ENCODE measurements at places on chromosomes 16 and 17.

DNA sequence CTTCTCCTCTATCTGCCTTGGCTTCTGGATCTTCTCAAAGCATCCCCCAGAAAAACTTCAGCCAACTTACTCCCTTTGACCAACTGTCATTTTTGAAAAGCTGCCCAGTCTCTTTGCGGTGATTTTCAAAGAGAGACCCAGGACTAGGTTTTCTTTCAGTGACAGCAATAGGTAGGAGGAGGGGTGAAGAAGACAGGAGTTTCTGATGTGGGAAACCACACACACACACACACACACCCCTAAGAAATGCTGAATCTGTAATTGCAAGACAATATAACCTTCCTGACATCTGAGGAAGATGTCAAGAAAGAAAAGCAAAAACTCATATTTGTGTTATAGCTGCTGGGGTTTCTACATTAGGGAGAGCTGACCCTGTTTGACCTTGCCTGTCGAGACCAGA is 5.2 kb downstream of the FAM20A start:
- DNase-seq: no peak

DNA sequence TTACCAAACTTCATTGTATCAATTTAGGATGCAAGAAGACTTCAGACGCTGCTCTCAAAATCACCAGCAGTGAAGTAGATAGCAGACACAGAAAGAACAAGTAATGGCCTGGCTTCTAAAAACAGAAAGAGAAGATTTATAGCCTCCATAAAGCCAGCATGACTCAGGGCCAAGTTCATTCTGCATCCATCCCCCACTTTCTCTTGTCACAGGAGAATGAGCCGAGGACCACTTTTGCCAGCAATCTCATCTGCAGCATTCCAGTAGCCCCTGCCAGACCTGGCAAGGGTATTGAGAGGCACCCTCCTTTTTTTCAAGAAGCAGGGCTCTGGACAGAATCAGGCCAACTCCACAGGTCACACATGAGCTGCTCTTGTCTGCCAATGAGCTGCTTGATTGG is 355.4 kb upstream of the SOX9 start:
- no peak for DNase-seq

DNA sequence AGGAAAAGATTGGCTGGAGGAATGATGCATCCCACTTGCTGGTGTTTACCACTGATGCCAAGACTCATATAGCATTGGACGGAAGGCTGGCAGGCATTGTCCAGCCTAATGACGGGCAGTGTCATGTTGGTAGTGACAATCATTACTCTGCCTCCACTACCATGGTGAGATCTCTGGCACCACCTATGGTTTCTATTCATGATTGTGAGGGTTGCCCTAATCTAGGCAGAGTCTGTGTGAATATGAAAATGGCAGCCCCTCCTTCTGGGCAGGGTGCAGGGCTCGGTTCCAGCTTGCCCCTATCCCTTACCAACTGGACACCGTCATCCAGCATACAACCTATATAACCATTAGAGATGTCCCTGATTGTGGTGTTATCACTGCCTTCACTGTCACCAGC is 33.4 kb downstream of the ITGB3 start:
- no peak for DNase-seq

DNA sequence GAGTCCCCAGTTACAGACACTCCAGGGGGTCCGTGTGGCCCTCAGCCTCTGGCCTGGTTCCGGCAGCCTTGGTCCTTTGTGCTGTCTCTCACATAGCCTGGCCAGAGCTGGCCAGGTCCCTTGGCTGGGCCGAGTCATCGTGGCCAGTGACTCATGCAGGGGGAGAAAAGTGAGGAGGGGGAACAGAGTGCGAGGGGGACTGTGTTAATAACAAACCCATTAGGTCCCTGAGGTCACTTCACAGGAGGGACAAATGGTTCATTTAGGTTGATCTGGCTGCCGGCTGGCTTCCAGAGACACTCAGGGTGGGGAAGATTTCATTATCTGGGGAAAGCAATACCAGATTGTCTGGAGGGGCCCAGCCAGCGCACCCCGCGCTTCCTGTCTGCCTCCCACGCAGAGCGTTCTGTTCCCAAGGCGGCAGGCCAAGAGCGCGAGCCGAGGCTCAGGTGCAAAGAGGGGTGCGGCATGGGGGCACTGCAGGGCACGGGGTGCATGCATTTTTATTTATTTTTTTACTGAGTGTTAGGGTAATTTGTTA is 223.1 kb downstream of the SEC14L1 start:
- DNase-seq: no peak

GRCh38 chr16:77387815-77388209 is 47.0 kb downstream of the ADAMTS18 start:
- no peak for DNase-seq

DNA sequence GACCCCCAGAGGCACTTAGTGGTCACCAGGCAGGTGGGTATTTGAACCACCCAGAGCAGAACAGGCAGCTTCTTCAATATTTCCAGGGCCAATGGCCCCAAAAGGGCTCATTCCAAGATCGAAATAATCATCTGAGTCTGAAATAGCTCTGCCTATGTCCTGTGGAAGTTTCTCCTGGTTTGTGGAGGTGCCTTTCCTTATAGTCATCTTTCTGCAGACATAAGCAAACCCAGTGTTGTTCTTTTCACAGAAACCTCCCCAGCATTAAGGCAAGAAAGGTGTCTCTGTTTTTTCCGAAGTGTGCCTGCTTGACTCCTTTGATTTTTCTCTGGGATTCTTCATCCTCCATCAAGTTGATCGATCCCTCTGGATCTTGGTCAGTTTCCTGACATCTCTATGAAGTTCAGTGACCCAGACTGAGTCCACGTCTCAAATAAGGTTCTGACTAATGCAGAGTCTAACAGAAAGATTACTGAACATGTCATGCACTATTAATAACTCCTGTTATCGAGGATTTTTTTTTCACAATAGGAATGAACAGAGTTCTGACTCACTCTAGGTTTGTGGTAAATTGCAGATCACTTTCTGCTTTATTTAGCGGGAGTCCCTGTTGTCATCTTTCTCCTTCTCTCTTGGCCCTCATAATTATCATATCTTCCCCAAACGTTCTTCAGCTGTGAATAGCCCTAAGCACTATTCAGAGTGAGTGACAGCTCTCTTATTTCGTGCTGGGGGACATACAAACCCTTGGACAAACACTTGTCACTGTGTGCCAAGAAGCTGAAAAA is 1.5 kb downstream of the LRRC3C start:
- DNase-seq: no peak

DNA sequence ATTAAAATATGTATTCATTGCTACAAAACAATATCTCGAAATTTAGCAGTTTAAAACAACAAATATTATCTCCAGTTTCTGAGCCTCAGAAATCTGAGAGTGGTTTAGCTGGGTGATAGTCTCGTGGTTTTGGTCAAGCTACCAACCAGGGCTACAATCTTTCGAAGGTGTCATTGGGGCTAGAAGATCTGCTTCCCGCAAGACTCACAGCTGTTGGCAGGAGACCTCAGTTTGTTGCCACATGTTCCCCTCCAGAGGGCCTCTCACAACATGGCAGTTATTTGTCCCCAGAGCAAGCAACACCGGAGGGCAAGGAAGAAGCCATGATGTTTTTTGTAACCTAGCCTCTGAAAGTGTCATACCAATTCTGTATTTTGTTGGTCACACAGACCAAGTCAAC is 12.0 kb upstream of the BCAS3 start:
- no peak for DNase-seq

GRCh38 chr17:75110234-75110937 is 617 bp downstream of the ARMC7 start:
- DNase-seq: no peak

GRCh38 chr17:81091774-81092517 is 57.0 kb downstream of the BAIAP2 start:
- DNase-seq: no peak

DNA sequence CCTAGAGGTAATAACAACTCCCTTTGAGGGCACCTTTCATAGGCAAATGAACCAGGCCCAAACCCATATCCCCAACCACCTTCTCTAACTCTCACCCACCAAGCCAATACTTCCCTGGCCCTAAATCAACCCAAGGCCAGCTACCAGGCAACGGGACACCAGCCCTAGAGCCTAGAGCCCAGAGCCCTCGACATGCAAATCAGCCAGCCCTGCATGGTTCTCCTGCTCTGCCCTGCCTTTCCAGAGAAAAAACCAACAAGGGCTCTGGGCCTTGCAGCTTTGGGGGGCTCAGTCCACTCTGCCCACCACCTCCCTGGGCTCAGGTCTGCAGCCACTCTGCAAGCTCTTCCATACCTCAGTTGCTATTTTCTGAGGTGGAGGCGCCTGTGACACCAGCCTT is 55.0 kb downstream of the PITPNM3 start:
- no peak for DNase-seq

All from GM12891 (cell line).